ENCODE measurements at places on chromosomes 2 and 18.

GRCh38 chr18:62372156-62372555, 47.0 kb downstream of the TNFRSF11A start:
- DNase-seq = no peak

DNA sequence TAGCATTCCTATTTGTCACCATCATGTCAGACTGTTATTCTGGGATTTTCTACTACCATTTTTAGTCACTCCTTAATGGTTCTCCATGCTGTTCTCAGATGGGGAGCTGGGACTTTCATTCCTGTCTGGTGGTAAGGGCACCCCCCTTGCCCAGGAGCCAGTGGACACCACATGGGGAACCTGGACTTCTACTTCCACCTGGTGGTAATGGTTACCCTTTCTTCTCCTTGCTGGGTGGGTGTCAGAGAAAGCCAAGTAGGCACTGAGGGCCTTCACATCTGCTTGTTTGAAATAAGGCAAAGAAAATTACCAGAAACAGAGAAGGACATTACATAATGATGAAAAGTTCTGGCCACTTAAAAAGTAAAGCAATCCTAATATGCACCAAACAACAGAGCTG, 239.8 kb downstream of the FHOD3 start:
- no peak for DNase-seq

DNA sequence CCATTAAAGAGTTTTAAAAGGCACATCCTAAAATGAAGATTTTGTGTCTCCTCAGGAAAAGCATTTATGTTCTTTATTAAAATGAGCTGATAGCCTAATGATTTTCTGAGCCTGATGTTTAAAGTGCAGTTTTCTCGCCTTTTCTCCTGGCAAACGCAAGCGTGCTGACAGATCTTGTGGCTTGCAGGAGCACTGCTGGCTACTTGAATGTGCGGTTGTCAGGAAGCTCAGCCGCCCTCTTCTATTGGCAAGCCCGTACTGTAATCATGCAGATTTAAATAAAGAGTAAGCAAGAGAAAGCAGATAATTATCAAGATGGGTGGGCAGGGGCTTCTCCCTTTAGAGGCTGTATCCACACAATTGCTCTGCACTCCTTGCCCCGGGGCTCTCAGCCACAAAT, 139.5 kb upstream of the SPHKAP start:
- no peak for DNase-seq

GRCh38 chr2:152335726-152336118, 748 bp downstream of the FMNL2 start:
- DNase-seq = no peak

DNA sequence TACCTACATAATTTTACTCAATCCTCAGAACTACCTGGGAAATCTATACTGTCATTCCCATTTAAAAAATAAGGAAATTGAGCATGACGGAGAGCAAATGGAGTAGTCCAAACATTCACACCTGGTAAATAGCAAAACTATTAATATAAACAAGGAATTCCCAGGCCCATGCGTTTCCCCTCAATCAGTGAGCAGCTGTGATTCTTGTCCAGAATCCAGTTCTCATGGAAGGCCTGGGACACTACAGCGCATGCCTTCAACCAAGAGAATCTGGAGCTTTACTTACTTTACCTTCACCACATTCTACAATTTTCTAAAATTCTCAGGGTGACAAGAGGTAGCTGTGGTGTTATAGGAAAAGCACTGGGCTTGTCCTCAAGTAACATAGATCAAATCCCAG, 259.0 kb downstream of the LRATD1 start:
- DNase-seq = no peak

- DNase-seq = no peak
These were observed 29.3 kb downstream of the CD8B2 start for GRCh38 chr2:106516436-106516835.

GRCh38 chr2:218230882-218231281, 13.9 kb downstream of the ARPC2 start:
- no peak for DNase-seq

GRCh38 chr2:127140538-127140937, 33.6 kb upstream of the BIN1 start:
- no peak for DNase-seq

GRCh38 chr2:176692533-176692932, 423.3 kb downstream of the MTX2 start:
- DNase-seq = no peak

GRCh38 chr18:67731851-67732250, 215.3 kb upstream of the DSEL start:
- no peak for DNase-seq

DNA sequence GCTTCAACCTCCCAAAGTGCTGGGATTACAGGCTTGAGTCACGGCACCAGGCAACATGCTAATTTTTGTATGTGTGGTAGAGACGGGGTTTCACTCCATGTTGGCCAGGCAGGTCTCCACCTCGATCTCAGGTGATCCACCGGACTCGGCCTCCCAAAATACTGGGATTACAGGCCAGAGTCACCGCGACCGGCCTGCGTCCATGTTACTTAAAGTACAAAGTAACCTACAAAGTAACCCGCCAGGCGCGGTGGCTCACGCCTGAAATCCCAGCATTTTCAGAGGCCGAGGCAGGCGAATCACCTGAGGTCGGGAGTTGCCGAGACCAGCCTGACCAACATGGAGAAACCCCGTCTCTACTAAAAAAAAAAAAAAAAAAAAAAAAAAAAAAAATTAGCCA, 1.1 kb upstream of the ANKRD30B start:
- DNase-seq = no peak

DNA sequence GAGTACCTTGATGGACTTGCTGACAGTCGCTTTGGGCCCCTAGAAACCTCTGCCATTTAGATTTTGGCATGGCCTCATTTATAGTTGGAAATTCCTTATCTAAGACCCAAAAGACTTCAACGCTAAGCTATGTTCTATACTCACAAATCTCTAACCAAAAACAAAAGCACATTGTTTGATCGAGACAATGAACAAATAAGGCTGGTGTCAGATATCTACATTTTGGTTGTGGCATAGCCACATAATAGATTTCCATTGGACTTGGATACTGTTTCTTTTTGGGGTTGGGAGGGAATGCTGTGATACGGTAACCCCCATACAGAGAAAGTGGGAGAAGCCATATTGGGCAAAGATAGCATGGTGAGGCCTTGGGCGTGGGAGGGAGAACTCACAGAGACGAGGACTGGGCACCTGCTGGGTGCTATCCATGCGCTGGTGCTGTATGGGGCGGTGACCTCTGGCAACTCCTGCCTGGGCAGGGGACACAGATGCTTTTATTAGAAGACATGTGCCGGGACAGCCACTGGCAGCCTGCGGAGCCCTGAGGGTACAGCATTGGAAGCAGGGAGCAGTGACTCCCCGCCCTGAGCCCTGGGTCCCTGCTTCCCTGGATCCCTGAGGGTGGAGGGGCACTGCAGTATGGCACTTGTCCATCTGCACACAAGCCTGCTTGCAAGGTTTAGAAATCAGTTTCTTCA, 97.1 kb downstream of the ASAP2 start:
- no peak for DNase-seq

- DNase-seq = no peak
These were observed 293.9 kb upstream of the DCC start for GRCh38 chr18:52045946-52046675.

DNA sequence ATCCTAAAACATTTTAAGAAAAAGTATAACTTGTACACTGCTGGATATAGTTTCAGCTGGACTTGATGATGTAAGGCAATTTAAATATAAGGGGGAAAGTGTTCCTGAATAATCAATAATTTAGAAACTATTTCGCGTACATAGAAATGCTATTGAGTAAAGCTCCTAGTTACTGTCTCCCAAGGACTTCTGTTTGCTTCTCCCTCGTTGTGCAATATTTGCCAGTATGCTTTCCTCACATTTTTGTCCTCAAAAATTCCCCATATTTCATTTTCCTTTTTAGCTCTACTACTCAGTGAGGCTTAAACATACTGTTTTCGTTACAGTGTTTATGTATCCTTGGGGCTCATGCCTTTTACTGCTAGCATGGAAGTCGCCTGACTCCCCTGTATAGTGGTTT, 36.9 kb downstream of the ATP9B start:
- no peak for DNase-seq

GRCh38 chr2:197759013-197759412, 26.1 kb downstream of the BOLL start:
- DNase-seq = no peak

- no peak for DNase-seq
These were observed 297.6 kb upstream of the SKOR2 start for GRCh38 chr18:47549021-47549540.

GRCh38 chr2:156897548-156897947, 360.0 kb upstream of the GALNT5 start:
- no peak for DNase-seq

DNA sequence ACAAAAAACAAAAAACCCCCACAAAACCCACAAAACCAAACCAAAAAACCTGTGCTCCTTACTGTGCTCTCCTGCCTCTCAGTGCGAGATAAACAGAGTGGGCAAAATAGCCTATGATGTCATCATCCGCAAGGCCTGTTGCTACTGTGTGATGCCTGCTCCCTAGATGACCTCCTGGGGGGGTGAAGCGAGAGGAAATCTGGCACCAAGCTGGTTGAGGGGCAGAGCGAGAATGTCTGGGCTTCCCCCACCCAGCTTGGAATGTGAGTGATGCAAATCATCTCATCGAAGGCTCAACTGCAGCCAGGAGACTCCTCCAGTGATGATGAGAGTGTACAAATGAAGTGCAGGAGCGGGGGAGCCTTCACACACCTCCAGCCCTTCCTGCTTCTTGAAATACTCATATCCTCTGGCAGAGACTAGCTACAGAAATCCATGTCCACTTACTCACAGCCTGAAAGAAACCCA, 57.7 kb upstream of the MAP4K3 start:
- DNase-seq = no peak

GRCh38 chr18:48908916-48909315, 41.8 kb downstream of the SMAD7 start:
- no peak for DNase-seq

- no peak for DNase-seq
These were observed 82.4 kb downstream of the DDX1 start for GRCh38 chr2:15673919-15674636.

GRCh38 chr2:105882920-105883435, 138.3 kb downstream of the NCK2 start:
- DNase-seq = no peak

DNA sequence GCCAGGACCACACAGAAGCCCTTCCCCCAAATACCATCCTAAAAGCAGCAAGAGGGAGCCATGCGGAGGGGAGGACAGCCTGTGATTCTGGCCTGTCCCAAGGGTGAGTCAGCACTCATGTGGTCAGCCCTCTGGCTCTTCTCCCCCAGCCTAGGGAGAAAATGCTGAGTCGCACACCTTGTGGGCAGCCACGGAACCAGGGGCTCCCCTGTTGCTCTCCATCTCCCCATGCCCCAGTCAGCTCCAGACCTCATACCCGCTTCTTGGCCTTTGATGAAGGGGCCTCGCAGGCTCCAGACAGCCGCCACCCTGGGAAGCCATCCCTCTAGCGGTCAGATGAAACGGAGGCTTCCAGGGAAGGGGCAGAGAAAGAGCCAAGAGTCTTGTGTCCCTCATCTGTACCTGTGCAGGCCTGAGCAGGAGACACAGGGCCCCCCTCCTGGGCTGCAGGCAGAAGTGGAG, 181.3 kb upstream of the SIX2 start:
- no peak for DNase-seq

- DNase-seq = no peak
These were observed 478.9 kb upstream of the HS6ST1 start for GRCh38 chr2:128797533-128797932.

GRCh38 chr2:174945601-174946260, 59.5 kb downstream of the CHN1 start:
- DNase-seq = no peak

DNA sequence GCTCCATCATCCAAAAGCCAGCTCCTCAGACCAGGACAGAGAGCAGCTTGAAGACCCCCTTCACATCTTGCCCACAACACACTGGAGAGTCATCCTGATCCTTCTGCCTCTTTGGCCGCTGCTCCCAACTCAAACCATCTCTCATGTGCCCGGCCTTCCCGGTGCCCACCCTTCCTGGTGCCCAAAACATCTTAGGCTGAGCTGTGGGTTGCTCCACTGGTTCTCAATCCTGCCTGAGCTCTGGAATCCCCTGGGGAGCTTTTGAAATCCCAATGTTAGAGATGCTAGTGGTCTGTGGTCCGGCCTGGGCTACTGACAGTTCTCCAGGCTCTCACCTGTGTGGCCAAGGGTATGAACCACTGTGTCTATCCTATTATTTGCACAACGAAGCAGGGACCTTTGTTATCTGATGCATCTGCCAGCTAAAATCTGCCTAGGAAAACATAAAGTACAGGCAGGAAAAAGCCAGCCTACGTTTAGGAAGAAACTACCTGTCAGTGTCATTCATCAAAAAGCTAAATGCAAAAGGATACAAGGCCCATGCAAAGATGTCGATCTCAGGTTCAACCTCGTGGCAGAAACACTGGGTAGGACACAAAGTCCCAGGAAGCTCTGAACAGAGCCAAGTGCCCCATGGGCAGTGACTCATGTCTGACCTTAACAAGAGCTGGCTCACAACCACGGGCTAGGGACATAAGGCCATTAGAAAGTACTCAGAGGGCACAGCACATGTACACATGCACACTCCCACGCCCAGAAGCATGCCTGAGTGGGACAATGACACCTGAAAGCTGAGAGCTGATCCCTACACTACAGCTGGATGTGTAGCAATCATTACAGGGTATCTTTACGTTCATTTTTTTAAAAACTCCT, 30.8 kb downstream of the TBC1D8 start:
- no peak for DNase-seq

Measured in stimulated activated naive CD4-positive, alpha-beta T cell (primary cell).